ENCODE measurements at places on chromosomes 11 and 22. TPM values are rescaled to one million over a fixed set of nuclear protein-coding genes. Genes with fewer than 3 reads are reported as not detected.

PITPNB gene
- total RNA-seq: 28.8 TPM

HOATZ gene
- not detected for total RNA-seq

GLYATL1 gene
- total RNA-seq: 0.26 TPM

SLC25A45 gene
- total RNA-seq: 0.65 TPM

GCAT gene
- total RNA-seq: 35.9 TPM

APLP2 gene
- total RNA-seq: 233 TPM

PTPMT1 gene
- total RNA-seq: 115 TPM

LDHA gene
- 944 TPM for total RNA-seq

OR51E2 gene
- total RNA-seq: not detected

MS4A15 gene
- not detected for total RNA-seq

OR5B21 gene
- total RNA-seq: not detected

NCF4 gene
- not detected for total RNA-seq

MMP27 gene
- total RNA-seq: not detected

PYGM gene
- 2.8 TPM for total RNA-seq

MRGPRD gene
- total RNA-seq: not detected

RELT gene
- total RNA-seq: 5.0 TPM

NLRP10 gene
- total RNA-seq: not detected

All from epithelial cell of alveolus of lung (primary cell).